ENCODE measurements at places on chromosomes 16 and 17.

GRCh38 chr17:3318336-3318735 is 20.2 kb upstream of the OR3A1 start:
- no peak for DNase-seq

DNA sequence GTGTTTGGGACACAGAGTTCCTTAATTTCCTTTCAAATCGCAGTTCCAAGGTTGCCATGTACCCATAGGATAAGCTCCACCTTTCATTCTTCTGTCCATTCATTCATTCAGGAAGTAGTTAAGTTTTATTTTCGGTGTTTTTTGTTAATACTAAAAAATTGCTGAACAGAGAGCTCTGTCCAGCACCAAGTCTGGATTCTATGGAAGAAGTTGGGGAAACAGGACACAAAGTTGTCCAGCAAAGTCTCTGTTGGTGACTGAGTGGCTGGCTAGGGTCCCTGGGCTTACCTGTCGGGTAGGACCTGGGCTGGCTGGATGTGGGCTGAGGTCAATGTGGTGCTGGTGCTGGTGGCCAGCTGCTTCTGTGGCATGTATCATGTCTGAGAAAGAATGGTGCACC is 17.6 kb upstream of the CCL2 start:
- no peak for DNase-seq

- DNase-seq, result no peak
Observed at GRCh38 chr16:79962962-79963361, 362.4 kb upstream of the MAF start.

GRCh38 chr16:55911616-55912015 is 36.4 kb upstream of the CES5A start:
- no peak for DNase-seq

DNA sequence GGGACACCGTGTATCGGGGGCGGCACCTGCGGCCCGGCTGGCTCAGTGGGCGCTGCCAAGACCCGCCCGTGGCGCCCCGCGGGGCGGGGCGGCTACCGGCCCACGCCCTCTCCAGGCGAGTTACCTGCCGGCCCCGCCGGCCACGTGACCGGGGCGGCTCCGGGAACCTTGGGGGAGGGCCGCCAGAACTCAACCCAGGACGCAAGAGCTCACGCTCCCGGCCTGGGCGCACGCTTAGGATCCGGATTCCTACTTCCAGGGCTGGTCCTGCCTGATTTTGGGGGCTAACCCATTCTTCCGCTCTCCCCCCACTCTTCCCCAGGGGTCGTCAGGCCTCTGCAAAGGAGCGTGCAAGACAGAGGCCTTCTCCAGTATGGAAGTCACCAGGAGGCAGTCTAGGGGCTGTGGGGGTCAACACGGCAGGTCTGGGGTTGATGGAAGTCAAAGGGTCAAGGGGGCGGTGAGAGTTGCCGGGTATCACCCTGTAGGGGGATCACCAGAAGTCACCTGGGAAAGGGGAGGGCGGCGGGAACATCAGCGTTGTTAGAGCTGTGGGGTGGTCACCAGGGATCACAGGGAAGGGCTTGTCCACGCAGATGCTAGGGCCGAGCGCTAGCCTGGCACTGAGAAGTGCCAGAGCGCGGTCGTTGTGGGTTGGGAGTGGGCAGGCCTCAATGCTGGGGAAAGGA is 354 bp upstream of the ESRP2 start:
- peak; percentile 29 for DNase-seq

GRCh38 chr16:67447508-67448076 is 16.7 kb downstream of the HSD11B2 start:
- no peak for DNase-seq

All from NCI-H1048 (cell line).